Ureter (tissue), 1 donor: ENCODE measurements at places on chromosomes 12 and 14.

DNA sequence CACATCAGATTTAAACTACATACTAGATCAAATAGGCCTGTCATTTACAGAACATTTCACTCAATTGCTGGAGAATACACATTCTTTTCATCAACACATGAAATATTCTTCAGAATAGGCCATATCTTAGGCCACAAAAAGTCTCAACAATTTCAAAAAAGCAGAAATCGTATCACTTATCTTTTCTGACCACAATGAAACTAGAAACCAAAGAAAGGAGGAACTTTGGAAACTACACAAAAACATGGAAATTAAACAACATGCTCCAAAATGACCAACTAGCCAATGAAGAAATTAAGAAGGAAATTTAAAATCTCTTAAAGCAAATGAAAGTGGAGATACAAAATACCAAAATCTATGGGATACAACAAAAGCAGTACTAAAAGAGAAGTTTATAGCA, 35.1 kb downstream of the PARP11 start:
- DNase-seq, result no peak

- DNase-seq, result no peak
These were observed 651.5 kb downstream of the FSCB start for GRCh38 chr14:43855556-43855955.

DNA sequence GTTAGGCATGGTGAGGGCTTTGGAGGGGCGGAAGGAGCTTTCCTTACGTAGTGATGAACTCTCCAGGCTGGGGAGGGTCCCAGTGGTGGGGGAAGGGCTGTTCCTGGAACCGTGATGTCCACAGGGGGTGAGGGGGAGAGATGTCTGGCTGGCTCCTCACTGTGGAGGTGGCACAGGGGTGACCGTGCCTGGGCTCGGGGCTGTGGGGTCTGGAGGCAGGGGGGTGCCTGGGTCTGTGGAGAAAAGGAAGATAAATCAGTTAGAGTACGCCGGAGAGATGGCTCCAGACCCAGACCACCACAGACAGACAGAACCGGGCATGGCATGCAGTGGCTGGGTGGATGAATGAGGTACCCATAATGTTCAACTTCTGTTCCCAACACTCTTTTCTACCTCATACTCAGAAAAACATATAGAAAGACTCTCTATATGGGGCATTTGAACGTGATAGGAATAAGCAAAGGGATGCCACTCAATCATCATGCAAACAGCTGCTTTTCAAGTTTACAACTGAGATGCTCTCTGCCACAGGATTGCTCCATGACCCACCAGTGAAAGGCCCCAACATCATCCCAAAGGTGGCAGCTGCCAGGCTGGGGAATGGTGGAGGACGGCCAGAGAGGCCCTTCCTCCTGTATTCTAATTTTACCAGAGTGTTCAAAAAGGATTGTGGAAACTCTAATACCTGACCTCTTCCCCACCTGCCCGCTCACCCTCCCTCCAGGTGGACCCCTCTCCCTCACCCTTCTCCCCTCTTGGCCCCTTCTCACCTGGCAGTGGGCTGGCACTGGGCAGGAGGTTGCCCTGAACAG, 5.6 kb downstream of the MYL6 start:
- DNase-seq, result no peak

- no peak for DNase-seq
These were observed 42.4 kb upstream of the RAD51AP1 start for GRCh38 chr12:4496145-4496838.

GRCh38 chr14:31945074-31945613, 132.0 kb upstream of the ARHGAP5 start:
- DNase-seq, result no peak

DNA sequence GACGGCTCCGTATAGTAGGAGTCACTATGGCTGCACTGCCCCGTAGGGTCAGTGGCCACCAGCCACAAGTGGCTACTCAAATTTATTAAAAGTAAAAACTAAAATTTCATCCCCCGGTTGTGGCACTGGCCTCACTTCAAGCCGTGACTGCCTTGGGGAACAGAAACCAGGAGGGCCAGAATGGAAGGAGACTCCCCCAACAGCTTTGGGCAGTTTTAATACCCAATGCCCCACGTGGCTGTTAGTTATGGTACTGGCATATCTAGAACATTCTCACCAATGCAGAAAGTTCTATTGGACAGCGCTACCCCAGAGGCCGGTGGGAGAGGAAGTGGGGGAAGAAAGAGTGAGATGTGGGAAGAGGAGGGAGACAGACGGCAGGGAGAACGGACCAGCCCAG, 6.2 kb downstream of the NCOR2 start:
- no peak for DNase-seq

DNA sequence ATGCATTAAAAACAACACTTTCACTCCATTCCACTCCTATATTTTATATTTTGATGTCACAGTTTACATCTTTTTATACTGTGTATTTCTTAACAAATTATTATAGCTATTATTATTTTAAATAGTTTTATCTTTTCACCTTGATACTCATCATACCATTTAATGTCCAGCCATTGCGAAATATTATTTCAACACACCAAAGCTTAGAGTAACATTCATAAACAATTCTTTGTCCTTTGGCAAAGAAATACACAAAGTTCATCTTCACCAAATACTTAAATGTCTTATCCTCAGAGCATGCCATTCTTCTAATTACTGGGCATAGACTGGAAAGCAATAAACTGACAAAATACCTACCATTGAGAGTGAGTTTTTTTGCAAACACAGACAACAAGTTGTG, 1963.4 kb upstream of the FLRT2 start:
- no peak for DNase-seq

GRCh38 chr12:91722072-91722471, 423.6 kb downstream of the BTG1 start:
- no peak for DNase-seq

DNA sequence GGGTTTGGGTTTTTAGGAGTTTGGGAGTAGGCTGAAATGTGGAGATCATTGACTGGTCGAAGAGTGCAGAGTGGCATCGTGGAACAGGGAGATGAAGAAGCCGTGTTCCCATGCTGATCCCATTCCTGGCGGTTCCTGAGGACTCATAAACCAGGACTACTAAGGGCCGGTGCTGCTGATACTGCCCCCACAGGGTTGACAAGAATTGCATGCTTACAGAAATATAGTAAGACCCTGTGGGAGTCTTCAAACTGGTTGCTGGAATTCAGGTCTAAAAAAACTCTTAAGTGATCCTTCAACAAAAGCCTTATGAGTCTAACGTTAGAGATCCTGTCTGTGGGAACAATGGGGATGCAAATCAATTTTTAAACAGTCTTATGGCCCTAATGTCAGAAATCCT, 64.0 kb upstream of the ARHGAP5 start:
- no peak for DNase-seq

DNA sequence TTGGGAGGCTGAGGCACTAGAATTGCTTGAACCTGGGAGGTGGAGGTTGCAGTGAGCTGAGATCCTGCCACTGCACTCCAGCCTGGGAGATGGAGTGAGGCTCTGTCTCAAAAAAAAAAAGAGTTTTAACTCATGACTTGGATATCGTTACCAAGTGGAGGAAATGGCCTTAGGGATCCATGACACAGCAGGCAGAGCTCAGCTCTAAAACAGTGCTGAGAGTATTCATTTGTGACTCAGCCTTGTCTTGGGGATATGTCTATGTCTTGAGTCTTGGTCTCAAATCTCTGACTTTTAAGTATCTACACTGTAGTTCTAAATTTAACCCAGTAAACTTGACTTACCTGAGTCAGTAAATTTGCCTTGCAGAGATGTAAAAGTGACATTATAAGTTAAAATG, 8.8 kb upstream of the PEX5 start:
- no peak for DNase-seq

GRCh38 chr14:105315211-105315721, 718 bp downstream of the PACS2 start:
- no peak for DNase-seq

DNA sequence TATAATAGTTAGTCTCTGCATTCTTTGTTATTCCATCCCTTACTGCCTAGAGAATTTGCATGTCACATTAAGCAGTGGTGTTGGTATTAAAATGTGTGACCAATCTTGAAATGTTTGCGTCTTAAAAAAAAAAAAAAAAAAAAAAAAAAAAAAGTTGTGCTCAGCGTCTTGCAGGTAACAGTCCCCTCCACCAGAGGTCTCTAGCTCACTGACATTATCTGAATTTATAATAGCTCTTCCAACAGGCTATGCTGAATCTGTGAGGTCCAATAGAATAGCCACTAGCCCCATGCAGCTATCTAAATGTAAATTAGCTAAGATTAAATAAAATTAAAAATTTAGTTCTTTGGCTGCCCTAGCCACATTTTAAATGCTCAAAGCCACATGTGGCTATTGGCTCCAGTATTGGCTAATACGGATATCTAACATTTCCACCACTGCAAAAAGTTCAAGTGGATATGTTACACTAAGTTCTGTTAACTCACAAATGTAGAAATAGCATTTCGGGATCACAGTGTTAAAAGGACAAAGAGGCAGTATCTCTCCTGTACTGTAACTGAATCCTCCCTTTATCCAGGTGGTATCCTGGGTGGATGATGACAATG, 28.7 kb downstream of the NKX2-8 start:
- DNase-seq, result no peak

DNA sequence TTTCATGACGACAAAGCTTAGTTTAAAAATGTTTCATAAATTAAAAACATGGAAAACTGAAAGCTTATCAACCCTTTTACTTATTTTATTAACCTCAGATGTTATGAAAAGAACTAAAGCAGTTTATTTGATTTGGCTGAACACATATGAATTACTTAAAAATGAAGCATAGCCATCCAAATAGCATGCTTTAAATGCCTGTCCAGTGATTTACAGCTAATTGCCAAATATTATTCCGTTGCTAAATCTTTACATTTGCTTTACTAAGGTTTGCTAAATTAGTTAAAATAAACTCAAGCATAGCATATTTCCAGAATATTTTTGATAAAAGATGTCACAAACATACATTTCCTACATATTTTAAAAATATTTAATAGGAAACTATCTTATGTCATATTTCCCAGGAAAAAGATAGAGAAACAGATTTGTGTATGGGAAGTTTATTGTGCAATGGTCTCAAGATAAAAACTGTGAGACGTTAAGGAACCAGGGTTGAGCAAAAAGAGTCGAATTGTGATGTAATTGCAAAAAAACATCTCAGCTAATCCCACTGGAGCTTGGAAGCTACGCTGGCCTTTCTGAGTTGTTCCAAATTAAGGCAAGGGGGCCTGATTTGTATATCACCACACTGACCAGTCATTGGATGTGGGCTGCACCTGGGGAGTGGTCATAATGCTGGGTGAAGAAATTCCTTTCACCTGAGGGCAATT, 25.8 kb downstream of the GPR135 start:
- no peak for DNase-seq
